Activated effector memory CD4-positive, alpha-beta T cell treated with Interleukin-2 at 50 U/mL for 16 hours (primary cell): ENCODE measurements at places on chromosomes 1 and 21.

DNA sequence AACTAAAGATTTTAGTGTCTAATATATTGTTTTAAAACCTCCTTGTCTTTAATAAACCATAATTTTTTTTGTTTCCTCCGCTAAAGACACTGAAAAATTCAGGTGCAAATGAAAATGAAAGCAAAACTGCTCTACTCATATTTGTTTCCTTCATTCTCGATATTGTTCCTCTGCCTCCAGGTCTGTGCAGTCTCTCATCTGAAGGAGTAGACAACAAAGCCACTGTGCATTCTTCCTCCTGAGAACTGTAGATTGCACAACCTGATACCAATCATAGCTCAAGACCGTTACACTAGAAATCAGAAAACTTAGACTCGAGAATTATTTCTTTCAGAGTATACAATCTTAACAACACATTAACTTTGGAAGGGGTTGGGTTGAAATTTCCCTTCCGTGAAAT lies 373.1 kb upstream of the CXADR start:
- DNase-seq: no peak

- no peak for DNase-seq
Measured at GRCh38 chr1:214280386-214281020, 456 bp upstream of the SMYD2 start.

DNA sequence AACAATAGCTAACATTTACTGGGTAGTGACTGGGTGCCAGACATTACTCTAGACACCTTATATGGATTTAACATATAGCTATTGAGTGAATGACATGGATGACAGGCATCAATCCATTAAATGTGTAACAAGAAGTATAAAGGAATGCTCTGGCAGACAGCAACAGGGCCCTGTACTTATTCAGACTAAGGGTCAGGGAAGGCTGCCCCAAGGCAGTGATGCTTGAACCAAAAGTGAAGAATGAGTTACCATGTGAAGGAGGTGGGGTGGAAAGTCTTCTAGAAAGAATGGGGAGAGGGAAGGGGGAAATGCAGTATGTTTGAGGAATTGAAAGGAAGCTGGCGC lies 8.3 kb upstream of the PTPRF start:
- no peak for DNase-seq

GRCh38 chr21:42433946-42434551 lies 30.3 kb downstream of the UBASH3A start:
- no peak for DNase-seq

DNA sequence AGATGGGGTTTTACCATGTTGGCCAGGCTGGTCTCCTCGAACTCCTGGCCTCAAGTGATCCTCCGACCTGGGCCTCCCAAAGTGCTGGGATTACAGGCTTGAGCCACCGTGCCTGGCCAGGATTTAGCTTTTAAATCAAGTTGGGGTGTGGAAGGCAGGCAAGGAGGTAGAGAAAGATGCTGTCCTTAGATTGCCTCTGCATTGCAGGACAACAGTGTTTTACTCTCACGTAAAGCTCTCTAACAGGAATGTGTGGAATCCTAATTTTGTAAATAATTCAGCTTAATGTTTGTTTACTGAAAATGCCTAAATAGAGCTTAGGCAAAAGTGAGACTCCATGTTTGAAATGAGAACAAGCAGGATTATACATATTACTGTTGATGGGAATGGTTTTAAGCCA lies 29.5 kb upstream of the TGFB2 start:
- DNase-seq: no peak

DNA sequence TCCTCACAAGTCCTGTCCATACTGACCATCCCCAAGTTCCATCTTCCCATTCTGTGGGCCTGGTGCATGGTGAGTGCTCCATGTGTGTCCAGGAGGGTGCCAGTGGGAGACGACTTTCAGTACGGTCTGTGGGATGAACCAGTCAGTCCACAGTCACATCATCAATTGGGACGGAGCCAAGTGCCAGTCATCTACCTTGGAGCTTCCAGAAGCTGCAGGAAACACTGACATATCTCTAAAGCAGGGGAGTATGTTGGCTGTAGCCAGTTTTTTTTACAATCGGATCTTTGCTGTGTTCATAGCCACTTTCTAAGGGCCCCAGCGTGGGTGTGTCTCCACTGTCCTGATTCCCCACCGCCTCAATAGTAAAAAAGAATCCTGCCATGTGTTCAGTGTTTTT lies 13.6 kb upstream of the TRIM17 start:
- no peak for DNase-seq

- DNase-seq: no peak
Measured at GRCh38 chr1:151831605-151832004, at the start of gene RORC. RORC (minus strand) TSS chr1:151831802; CDS start chr1:151831764, 38 bp downstream.

DNA sequence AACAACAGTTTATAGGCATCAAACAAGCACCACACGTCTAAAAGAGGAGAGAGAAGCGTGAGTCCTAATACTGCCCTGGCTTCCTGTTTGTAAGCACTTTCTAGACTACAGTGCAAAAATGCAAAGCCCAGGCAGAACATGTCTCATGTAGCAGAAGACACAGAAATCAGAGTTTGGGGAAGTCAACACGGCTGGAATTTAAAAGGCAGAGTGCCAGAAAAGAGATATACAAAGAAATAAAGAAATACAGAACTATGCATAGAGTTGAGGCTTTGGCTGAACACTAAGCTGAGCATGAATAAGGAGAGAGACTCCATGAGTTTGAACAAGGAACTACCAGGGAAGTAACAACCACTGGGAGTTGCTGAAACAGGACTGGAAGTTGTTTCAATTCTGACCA lies 566.6 kb upstream of the NR5A2 start:
- DNase-seq: no peak

GRCh38 chr1:179872558-179872957 lies 5.0 kb downstream of the TOR1AIP2 start:
- no peak for DNase-seq

DNA sequence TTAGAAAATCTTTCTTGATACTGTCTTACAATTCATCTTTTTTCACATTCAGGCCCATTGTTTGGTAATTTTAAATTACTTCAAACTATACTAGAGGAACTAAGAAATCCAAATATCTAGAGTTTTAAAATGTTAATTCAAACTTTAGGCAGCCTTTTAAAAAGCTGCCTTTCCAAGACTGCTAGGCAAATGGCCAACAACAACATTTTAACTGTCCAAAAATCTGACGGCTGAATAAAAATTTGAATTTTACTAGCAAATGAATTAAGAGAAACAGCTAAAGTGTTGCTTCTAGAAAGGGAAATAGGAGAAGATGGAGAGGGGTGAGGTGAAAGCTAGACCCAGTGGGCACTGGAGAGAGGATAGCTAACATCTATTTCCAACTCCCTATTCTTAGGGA lies 17.2 kb downstream of the DPYD start:
- no peak for DNase-seq

GRCh38 chr1:113303267-113303666 lies 87.0 kb upstream of the MAGI3 start:
- DNase-seq: no peak

DNA sequence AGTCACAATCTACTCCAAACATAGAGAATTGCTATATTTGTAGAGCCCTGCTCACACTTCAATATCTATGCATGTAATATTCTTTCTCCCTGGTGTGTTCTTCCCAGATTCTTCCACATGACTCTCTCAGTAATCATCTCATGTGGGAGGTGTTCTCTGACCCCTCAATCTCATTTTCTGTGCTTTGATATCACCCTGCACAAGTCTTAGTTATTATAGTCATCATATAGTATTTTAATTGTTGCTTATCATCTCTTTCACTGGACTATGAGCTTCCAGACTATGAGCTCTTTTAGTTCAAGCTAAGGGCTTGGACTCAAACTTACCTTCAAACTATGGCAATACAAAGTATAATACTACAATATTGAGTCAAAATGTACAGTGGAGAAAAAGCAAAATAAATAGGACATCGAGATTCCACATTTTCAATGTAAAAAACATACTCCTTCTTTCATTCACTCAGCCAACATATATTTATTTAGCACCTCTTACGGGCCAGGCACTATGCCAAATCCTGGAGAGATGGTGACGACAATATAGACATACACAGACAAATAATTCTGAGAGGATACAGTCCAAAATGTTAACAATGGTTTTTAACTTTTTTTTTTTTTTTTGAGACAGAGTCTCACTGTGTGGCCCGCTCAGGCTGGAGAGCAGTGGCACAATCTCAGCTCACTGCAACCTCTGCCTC lies 12.7 kb downstream of the TESK2 start:
- no peak for DNase-seq

DNA sequence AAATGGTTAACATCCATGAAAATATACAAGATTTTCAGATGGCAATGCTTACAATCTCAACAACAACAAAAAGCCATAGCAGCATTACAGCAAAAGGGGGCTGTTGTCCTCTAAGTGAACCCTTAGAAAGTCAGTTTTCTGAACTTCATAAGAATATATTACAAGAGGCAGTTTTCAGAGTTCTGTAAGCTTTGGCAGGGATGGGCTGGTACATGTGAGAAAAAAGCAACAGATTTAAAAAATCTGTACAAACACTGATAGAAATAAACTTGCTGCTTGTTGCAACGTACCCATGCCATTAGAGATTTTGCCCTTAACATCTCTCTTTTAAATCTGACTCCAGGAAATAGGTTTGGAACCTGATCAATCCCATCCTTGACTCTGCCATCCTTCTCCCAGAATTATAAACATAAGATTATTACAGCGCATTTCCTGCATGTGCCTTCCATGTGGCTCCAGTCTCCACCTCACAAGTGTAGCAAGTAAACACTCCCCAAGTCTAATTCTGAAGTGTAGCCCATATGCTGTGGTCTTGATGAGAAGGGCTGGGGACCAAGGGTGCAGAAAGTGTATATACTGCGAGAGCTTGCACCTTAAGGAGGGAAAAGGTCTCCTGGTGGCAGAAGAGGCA lies 101.4 kb upstream of the TSPAN2 start:
- no peak for DNase-seq

- DNase-seq: no peak
Measured at GRCh38 chr1:55463814-55464475, 248.8 kb upstream of the USP24 start.

- no peak for DNase-seq
Measured at GRCh38 chr1:160040476-160040875, 8.7 kb upstream of the PIGM start.

DNA sequence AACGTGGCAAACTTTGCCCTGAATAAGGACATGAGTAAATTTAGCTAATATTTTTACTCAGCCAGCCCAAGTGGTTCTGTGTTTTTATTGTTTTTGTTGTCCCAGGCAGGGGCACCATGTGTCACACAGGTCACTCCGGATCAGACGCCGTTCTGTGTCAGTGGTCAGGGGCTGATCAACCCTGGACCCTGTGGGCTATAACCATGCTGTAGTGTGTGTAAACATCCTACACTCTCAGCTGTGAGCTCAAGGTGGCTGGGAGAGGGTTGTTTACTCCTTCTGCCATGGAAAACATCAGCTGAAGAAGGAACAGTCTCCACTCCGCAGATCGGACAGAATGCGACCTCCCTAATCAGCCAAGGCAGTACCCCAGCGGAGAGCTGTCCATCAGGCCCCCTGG lies 26.5 kb upstream of the KCNQ4 start:
- no peak for DNase-seq

GRCh38 chr1:2014741-2015735 lies 4.1 kb upstream of the GABRD start:
- no peak for DNase-seq

DNA sequence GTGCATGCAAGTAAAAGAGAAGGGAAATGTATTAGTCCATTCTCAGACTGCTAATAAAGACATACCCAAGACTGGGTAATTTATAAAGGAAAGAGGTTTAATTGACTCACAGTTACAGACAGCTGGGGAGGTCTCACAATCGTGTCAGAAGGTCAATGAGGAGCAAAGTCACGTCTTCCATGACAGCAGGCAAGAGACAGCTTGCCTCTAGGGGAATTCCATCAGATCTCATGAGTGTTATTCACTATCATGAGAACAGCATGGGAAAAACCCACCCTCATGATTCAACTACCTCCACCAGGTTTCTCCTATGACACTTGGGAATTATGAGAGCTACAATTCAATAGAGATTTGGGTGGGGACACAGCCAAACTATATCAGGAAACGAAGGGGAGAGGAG lies 8.1 kb downstream of the KRTAP21-3 start:
- DNase-seq: no peak
